ENCODE measurements at places on chromosomes 6 and 20.

DNA sequence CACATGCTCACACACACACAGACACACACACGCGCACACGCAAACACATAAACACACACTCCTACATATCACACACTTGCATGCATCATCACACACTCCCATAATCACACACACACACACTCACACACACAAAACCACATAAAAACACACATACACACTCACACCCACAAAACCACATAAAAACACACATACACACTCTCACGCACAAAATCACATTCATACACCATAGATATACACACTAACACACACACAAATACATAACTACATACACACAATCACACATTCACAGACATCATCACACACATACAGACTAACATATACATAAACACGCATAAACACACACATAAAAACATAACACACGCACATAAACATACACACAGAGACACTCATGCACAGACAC lies 57.8 kb upstream of the QKI start:
- no peak for DNase-seq

DNA sequence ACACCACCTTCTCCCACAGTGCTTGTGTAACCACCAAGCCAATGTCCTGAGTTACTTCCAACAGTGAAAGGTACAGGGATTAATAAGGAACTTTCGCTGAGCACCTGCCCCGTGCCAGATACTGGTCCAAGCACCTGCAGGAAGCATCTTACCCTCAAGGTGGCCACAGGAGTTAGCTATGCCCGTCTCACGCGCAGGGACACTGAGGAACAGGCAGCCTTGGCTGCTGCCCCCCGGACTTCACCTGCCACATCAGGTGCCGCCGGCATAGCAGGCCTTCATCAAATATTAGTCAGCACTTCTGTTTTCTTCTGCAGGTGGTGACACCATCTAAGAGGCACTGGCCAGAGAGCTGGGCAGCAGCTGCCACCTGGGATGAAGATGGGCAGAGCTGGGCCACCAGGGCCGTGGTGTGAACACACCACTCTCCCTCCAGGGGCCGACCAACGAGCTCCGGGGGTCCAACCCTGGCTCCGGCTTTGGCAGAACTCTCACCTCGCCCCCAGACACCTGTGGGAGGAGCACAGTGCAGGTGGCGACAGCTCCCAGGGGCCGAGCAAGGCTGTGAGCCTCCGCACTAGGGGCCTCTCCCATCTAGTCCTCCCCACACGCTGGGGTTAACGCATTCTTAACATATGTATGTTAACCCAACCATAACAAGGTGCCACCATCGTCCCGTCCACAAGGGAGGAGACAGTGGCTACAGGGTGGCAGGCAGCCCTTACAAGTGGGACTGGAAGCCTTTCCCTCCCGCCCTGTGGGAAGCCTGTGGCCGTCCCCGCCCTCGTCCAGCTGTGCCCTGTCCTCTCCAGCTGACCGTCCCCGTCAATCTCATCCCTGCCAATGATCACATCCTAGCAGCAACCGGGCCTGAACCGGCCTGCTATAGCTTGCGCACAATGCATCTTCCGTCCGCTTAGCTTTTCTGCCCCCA lies 2.9 kb upstream of the PPDPF start:
- no peak for DNase-seq

DNA sequence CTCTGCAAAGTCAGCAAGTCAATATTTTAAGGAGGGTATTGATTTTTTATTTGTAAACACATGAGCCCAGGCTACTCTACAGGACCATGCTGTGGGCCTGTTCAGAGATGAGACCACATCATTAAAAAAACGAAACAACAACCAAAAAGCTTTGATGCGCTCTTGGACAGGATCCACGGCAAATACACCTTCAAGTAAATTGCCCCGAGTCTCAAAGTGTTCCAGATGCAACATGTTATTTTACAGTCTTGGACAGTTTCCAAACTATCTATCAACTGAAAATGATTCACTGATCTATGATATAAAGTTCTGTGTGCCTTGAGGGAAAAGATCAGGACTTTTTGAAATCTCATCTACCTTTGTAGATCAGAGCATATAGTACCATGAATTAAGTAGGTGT lies 25.8 kb upstream of the CARMIL1 start:
- no peak for DNase-seq

- no peak for DNase-seq
Observed at GRCh38 chr6:16355238-16355637, 116.9 kb downstream of the GMPR start.

GRCh38 chr6:34961574-34961973 lies 72.5 kb downstream of the ANKS1A start:
- no peak for DNase-seq

DNA sequence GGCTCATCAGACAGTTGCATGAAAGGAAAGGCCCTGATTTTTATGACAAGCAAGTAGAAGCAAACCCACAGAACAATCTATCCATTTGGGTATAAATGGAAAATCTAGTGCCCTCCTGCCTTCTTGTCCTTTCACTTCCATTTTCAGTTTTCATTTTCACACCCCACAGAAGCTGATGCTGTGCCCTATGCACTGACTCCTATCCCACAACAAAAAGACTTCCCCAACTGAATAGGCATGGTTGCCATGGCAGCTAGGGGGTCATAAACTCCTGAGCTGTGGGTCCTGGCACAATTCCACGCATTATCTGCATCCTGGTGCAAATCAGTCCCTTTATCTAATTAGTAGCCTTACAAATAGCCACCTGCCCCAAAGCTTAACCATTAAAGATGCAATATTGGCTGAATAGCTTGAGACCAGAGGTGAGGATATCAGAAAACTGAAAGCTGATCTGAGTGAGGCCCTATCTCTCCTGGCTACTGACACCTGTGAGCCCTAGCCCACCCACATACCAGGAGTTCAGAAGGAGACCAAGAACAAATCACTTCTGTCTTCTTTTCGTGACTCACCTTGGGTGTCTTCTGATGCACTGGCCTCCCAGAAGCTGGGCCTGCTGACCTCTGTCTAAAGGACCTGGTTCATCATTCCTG lies 34.9 kb upstream of the HEY2 start:
- no peak for DNase-seq
